Bronchial epithelial cell (primary cell): ENCODE measurements at places on chromosomes 11 and 22. TPM values are rescaled to one million over a fixed set of nuclear protein-coding genes. Genes with fewer than 3 reads are reported as not detected.

- DNase-seq: no peak
Measured at GRCh38 chr11:8793114-8793777, 110.7 kb downstream of the RPL27A start.

EFEMP2 gene
- total RNA-seq: 2.9 and 5.6 TPM in 2 replicates

DNA sequence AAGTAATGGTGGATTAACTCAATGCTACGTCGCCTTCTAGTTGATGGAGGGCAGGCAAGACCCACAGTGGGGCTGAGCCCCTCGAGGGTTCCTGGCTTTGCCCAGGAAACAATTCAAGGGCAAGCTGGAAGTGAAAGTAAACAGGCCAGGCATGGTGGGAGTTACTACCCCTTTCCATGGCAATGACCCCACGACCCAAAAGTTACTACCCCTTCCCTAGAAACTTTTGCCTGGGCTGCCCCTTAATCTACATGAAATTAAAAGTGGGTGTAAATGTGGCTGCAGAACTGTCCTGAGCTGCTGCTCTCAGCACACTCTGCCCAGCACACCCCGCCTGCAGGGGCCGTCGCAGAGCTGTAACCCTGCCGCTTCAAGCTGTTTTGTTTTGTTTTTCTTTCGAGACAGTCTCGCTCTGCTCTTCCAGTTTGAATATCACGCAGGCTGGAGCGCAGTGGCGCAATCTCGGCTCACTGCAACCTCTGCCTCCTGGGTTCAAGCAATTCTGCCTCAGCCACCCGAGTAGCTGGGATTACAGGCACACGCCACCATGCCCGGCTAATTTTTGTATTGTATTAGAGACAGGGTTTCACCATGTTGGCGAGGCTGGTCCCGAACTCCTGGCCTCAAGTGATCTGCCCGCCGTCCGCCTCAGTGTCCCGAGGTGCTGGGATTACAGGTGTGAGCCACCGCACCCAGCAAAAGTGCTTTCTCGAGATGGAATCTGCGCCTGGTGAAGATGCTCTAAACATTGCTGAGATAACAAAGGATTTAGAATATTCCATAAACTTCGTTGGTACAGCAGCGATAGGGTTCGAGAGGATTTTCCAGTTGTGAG is 5.9 kb upstream of the RNH1 start:
- no peak for DNase-seq

SYT9 gene
- total RNA-seq: not detected in 2 replicates

FOSL1 gene
- 2.6 and 3.1 TPM in 2 replicates for total RNA-seq
